HT1080 (cell line): ENCODE measurements at places on chromosomes 7 and 10. TPM values are rescaled to one million over a fixed set of nuclear protein-coding genes. Genes with fewer than 3 reads are reported as not detected.

The PAX2 gene
- not detected in 2 replicates for total RNA-seq

The TAS2R60 gene
- not detected in 2 replicates for total RNA-seq

The FAM171A1 gene
- total RNA-seq: 35.9 and 41.3 TPM in 2 replicates

The EIF5AL1 gene
- total RNA-seq: 0.94 and 1.0 TPM in 2 replicates

The TMEM213 gene
- not detected in 2 replicates for total RNA-seq

The LRRD1 gene
- 0.10 TPM in 1 of 2 replicates, not detected in the other for total RNA-seq

The DYDC2 gene
- total RNA-seq: 0.20 and 0.53 TPM in 2 replicates

The HPS1 gene
- 20.0 and 30.4 TPM in 2 replicates for total RNA-seq

The EGR2 gene
- not detected in 2 replicates for total RNA-seq

The PNLIPRP2 gene
- total RNA-seq: not detected in 2 replicates

The AGR2 gene
- total RNA-seq: not detected in 2 replicates

The ZKSCAN1 gene
- 13.4 and 15.5 TPM in 2 replicates for total RNA-seq
